ENCODE measurements at places on chromosomes 11 and 22.

DNA sequence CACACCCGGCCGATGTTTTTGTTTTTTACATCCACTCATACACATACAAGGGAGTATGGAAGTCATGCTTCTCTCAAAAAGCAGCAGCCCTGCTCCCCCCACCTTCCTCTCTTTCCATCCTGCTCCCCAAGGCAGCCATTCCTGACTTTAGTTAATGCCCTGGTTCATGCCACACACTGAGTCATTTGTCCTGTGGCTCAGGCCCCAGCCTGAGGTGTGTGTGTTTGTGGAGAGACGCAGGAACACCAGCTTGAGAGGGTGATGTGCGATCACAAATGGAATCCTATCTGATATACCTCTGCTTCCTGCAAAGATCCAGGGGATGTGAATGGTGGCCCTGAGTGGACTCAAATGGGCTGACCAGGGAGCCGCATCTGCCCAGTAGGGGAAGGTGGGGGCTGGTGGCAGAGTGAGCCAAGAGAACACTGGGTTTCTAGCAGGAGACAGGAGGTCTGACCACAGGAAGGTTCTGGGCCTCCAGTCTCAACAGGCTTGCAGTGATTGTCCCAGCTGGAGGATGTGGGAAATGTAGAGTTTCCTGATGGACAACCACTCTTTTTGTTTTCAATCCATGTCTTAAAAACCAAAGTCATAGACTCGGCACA, 86.7 kb downstream of the OSBP2 start:
- no peak for DNase-seq

- no peak for DNase-seq
Measured at GRCh38 chr22:50261615-50262459, at the start of gene MAPK12. TSS of gene MAPK12 (minus strand) at chr22:50261683. CDS start at chr22:50261509, 174 bp downstream.

DNA sequence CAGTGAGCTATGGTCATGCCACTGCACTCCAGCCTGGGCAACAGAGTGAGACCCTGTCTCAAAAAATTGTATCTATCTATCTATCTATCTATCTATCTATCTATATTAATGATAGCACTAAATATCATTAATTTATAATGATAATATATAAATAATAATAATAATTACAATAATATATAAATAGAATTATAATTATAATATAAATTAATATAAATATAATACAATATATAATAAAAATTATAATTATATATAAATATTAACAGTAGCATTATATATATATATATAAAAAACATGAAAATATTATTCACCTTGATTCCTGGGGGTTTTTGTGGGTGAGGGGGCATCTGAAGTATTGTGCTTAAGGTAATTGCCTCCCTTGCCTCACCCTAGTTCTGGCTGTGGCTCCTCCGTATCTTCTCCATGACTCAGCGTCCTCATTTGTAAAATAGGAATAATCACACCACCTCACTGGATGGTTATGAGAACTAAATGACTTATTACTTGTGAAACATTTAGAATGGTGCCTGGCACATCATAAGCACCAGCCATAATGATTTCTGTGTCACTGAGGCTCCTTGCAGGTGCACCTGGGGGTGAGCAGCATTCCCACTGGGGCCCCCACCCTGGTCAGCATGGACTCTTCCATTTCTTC, 18.8 kb downstream of the RASD2 start:
- DNase-seq: no peak

GRCh38 chr11:27571154-27571810, 64.7 kb upstream of the LIN7C start:
- DNase-seq: peak; percentile 12

GRCh38 chr22:20279662-20280134, 11.6 kb upstream of the RTN4R start:
- no peak for DNase-seq

DNA sequence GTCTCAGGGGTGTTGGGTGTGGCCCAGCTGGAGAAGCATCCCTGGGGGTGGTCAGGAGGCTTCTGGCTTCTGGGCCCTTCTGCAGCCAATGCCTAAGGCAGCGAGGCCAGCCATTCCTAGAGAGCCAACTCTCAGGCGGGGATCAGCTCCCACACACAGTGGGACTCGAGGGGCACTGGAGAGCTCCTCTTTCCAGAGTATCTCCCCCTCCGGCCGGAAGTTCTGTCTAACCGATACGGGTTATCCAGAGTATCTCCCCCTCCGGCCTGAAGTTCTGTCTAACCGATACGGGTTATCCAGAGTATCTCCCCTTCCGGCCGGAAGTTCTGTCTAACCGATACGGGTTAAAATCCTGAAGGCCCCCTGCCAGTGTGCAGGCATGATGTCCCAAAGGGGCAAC, 71.2 kb upstream of the B3GAT1 start:
- no peak for DNase-seq

Measured in GM04503 (cell line).